ENCODE measurements at places on chromosomes 4 and X.

DNA sequence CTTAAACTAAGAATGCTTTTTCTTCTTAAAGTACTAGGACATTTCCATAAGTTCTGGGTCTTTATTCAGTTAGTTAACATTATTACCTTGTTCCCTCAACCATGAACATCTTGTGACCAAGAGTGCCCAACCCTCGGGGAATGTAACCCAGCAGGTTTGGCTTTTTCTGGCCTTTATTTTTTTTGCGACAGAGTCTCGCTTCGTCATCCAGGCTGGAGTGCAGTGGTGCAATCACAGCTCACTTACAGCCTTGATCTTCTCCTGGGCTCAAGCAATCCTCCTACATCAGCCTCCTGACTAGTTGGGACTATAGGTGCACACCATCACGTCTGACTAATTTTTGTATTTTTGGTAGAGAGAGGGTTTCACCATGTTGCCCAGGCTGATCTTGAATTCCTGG is 65.1 kb downstream of the USP11 start:
- no peak for DNase-seq

- no peak for DNase-seq
These were observed 9.1 kb downstream of the ELF2 start for GRCh38 chr4:139167774-139168444.

DNA sequence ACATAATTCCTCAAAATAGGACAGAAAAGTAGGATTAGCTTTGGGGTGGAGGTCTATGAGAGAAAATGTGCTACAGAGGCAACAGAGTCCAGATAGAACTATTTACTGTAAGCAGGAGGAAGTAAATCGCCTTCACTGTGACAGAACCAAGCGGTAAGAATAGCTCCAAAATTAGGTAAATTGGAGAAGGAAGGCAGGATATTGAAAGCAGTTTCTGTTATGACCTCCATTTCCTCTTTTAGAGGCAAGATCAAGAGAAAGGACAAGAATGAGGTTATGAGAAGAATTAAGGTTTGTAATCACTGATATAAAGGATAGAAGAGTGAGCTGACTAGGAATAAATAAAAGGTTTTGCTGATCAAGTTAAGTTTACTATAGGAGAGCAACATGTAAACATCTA is 44.1 kb upstream of the NEUROG2 start:
- no peak for DNase-seq

GRCh38 chrX:118637997-118638396 is 89.4 kb upstream of the IL13RA1 start:
- DNase-seq: no peak

DNA sequence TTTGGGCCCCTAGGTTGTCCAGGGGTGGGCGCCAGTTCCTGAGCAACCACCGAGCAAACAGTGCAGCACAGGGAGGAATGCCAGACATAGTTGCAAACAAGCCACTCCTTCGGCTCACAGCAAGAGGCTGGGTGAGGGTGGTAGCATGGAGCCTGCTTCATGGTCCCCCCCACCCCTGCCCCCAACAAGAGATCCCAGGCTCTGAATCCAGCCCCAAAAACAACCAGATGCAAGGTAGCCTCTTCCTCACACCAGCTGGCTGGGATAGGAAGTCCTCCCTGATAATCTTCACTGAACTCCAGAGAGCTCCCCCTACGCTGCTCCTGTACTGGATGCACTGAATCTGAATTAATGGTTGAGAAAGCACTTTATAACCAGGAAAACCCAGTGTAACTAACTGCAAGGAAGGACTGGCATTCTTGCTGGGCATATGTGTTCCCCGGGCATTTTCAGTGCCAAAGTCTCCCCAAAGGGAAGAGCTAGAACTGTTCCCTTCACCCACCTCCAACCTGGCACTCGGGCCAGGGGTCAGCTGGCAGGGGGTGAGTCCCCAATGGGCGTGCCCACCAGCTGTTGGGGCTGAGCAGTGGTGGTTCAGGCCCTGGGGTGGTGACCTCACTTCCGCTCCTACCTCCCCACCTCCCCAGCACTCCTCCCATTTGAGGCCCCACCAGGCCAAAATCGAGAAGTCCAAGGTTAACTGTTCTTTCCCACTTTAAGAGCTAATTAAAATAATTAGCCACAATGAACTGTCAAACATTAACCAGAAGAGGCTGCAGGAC is 1.5 kb downstream of the ELF4 start:
- peak; percentile 23 for DNase-seq

DNA sequence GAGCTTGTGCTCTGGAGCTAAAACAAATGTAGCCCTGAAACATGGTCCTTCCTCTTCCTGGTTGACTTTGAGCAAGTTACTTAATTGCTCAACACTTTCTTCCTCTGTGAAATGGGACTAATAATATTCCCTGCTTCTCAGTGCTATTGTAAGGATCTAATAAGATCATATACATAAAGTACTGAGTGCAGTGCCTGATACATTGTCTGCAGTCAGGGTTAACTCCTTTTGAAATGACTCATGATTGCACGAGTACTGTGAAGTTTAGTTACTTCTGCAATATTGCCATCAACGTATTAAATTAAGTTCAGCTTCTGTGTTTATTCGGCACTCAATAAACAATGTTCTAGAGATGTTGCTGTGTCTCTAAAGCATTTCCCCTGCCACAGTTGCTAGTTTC is 91.8 kb upstream of the HPRT1 start:
- no peak for DNase-seq

GRCh38 chrX:28324321-28324721 is 262.9 kb upstream of the IL1RAPL1 start:
- no peak for DNase-seq

GRCh38 chr4:104429150-104429741 is 65.4 kb downstream of the CXXC4 start:
- DNase-seq: no peak

GRCh38 chr4:52889778-52890520 is 27.8 kb downstream of the RASL11B start:
- DNase-seq: no peak

GRCh38 chr4:183905081-183905592 is at the start of gene STOX2:
TSS of gene STOX2 (plus strand) at chr4:183905307. CDS start at chr4:183906791, 1,484 bp downstream.
- DNase-seq: no peak

- DNase-seq: no peak
These were observed 48.0 kb downstream of the PHKA2 start for GRCh38 chrX:18935893-18936292.

DNA sequence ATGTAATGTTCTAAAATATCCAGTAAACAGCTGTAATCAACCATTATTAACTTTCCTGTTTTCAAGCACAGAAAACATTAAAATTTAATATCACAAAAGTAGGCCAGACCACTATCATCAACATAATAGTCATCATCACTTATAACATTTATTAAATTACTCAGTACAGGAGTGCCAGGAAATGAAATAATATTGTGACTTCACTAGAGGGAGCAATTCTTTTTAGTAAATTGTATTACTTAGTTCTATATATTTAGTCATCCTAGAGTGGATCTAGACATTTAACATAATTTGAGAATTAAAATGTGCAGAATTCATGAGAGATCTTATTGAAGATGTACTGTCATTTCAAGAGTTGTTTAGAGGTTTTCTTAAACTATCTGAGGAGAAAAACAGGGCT is 33.6 kb downstream of the PITX2 start:
- DNase-seq: no peak

DNA sequence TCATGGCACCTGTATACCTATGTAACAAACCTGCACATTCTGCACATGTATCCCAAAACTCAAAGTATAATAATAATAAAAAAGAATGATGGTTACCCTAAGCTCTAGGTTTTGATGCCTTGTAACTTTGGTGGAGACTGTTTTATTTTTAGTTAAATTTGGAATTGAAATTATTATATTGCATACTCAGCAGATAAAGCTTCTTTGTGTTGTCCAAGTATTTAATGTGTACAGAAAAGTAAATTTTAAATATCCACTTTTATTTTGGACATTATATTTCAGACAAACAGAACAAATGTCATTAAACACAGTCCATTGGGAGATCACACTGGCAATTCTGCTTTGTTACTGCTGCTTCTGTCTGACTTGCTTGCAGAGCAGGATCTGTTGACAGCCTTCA is 684.5 kb upstream of the CT83 start:
- DNase-seq: no peak
